ENCODE measurements at places on chromosomes 1 and 21. TPM values are rescaled to one million over a fixed set of nuclear protein-coding genes. Genes with fewer than 3 reads are reported as not detected.

DNA sequence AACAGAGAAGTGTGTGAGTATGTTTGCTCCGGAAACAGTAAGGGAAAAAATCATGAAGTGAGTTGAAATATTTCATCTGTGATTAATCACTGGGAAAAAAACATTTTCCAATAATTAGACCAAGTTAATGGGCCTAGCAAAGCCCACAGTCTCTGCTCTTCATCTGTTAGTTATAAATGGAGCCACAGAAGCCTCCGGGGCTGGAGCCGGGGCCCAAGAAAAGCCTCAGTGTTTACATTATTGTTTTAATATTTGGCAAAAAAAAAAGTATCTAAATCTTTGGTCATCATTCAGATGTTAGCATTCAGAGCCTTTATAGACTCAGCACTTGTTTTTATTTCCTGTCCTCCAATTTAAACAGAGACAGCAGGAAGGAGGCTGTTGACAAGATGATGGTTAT lies 115.0 kb downstream of the UBE2U start:
- no peak overlapping the region for H3K4me3 ChIP-seq
- H3K27ac ChIP-seq = no peak overlapping the region
- H3K4me1 ChIP-seq = no peaks in the 10 kb centered on the region
- DNase-seq = no peak
- H3K36me3 ChIP-seq = no peaks in the 10 kb centered on the region

DNA sequence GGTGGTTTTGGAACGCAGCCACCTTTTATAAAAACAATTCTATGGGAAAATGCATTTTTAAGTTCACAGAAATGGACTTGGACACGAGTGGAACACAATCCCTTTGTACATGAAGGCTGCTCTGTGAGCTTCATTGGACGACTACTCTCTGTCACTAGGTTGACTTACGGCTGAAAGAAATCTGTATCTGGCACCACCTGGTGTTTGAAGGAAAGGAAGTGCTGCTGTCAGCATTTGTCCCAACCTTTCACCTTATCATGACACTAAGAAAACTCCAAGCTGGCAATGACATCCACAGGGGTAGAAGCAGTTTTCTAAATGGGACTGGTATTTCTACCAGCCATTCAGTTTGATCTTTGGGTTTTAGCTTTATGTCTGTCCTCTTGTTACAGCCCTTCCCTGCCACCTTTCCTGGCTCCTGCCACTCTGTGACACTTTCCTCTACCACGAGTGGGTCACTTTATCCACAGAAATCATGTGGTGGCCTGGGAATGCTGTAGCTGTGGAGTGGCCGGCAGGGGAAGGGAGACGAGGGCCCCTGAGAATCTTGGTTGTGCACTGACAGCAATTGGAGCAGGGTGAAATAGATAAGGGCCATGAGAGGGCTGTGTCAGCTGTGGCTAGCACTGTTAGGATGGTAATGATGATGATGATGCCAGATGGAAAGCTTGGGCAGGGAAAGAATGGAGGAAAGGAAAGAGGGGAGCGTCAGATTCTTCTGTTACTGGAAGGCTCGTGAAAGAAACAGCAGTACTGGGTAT lies 85.2 kb downstream of the TBX19 start:
- H3K4me1 ChIP-seq = peaks cover 27% of the 10 kb centered on the region
- H3K4me3 ChIP-seq = no peak overlapping the region
- no peaks in the 10 kb centered on the region for H3K36me3 ChIP-seq
- H3K27ac ChIP-seq = no peak overlapping the region
- DNase-seq = no peak

The BGLAP gene
- total RNA-seq = 1.5 TPM

GRCh38 chr1:96901783-96902363 lies 180.3 kb downstream of the PTBP2 start:
- no peaks in the 10 kb centered on the region for H3K36me3 ChIP-seq
- H3K4me1 ChIP-seq = no peaks in the 10 kb centered on the region
- H3K27ac ChIP-seq = no peak overlapping the region

- no peak overlapping the region for H3K4me3 ChIP-seq
- no peaks in the 10 kb centered on the region for H3K36me3 ChIP-seq
- no peaks in the 10 kb centered on the region for H3K27me3 ChIP-seq
- H3K27ac ChIP-seq = no peak overlapping the region
These were observed 4.2 kb upstream of the AQP10 start for GRCh38 chr1:154316704-154317103.

All from CD8-positive, alpha-beta memory T cell (primary cell).